ENCODE measurements at places on chromosomes 2 and 18.

DNA sequence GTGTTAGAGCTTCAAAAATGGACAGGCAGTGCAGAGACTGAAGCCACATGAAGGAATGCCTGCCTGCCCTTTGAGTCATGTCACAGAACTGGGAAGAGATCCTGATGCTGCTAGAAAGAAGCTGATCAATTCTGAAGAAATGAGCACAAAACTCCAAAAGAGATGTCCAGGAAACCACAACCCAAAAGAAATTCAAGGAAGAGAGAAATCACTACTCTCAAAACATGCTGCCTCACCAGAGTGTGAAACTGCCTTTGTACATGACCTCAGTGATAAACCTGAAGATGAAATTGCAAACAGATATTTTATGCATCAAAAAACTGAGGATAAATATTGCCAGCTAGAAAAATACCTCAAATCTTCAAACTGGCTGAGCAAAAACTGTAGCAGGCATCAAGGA, 20.5 kb downstream of the USP40 start:
- no peak for DNase-seq

GRCh38 chr18:58492891-58493469, 135.9 kb downstream of the ALPK2 start:
- DNase-seq, result no peak

DNA sequence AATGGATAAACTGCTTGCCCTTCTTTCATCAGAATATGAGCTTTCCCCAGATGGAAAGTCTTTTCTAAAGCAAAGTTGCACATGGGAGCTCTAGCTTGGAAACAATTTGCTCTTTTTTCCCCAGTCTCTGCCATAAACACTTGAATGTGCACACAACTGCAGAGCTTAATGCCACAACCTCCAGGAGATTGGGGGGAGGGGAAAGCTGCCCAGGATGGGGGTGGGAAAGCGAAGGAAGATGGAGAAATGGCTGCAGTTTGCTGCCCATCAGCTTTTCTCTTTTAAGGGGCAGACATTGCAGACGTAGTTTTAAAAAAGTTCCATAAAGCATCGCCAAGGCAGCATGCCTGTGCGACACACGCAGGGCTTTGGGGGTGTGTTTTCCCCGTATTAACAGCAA, 1.5 kb downstream of the ACKR3 start:
- DNase-seq, result no peak

GRCh38 chr2:102337012-102337411, 18.6 kb upstream of the IL18R1 start:
- DNase-seq, result no peak

DNA sequence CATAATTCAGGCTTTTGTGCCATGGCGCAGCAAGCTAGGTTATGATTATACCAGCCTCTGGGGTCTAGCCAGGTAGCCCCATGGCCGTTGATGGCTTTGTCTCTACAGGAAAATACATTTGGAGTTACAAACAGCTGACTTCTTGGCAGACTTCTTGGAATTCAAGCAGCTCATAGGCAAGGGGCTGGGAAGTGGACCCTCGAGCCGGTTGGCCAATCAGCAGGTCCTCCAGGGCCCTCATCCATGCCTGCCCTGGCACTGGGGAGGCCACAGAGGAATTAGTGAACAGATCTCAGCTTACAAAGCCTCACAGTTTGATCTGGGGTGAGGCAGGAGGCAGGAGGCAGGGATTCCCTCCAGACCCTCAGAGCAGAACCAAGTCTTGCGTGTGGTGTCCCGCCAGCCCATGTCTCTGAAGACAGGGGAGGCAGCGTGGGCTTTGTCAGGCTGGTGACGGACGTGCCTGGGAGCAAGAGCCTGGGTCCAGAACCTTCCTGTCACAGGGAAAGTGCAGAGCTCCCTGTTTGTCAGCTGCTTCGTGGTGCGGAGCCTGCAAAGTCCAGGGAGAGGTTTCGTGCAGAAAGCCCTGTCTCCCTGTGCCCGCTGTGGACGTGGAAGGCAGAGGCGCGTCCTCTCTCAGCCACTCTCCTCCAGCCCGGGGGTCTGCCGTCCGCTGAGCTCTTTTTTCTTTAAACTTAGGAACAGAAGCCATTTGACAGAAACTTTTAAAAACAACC, 131.7 kb downstream of the KLHL29 start:
- DNase-seq, result no peak

GRCh38 chr2:147428120-147428747, 416.6 kb upstream of the ACVR2A start:
- DNase-seq, result no peak

DNA sequence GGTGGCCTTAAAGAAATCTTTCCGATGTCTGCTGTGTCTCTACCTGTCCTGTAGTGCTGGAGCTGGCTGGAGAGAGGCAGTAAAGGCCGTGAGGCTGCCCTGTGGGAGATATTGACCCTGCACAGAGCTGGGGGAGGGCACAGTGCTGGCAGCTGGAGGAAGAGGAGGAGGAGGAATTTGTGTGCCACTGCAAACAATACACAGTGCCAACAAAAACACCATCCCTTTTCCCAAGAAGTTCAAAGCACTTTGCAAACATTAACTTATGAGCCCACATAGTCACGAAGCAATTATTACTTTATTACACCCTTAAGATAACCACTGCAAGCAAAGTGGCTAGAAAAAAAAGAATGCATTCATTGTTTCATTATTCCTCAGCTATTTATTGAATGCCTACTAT, 45.0 kb upstream of the CYTIP start:
- DNase-seq, result no peak

GRCh38 chr2:204024503-204024902, 87.9 kb downstream of the ICOS start:
- DNase-seq, result peak; percentile 9

- no peak for DNase-seq
These were observed 3.2 kb downstream of the NOTO start for GRCh38 chr2:73205611-73206010.

- no peak for DNase-seq
These were observed 30.7 kb downstream of the COPS8 start for GRCh38 chr2:237116431-237116830.

GRCh38 chr18:52131845-52132244, 208.2 kb upstream of the DCC start:
- DNase-seq, result no peak

GRCh38 chr2:26619521-26619951, 21.6 kb downstream of the CIB4 start:
- no peak for DNase-seq

DNA sequence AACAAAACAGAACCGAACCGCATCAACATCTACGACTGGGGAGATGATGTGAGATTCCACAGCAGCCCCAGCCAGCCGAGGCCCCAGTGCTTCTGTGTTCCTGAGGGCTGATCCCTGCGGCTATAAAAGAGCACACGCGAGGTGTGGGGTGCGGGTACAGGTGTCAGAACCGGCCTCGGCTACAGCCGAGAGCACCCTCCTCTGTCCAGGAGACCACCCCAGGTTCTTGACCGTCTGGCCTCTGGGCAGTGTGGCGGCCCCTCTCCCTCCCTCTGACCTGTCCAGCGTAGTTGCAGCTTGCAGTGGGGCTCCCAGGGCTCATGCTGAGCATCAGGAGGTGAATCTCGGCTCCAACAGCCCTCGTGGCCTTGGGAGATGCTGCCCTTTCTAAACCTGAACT, 23.7 kb downstream of the RTP5 start:
- no peak for DNase-seq

- no peak for DNase-seq
These were observed 866 bp upstream of the SF3B6 start for GRCh38 chr2:24076849-24077534.

GRCh38 chr2:147275943-147276342, 568.9 kb upstream of the ACVR2A start:
- DNase-seq, result no peak

DNA sequence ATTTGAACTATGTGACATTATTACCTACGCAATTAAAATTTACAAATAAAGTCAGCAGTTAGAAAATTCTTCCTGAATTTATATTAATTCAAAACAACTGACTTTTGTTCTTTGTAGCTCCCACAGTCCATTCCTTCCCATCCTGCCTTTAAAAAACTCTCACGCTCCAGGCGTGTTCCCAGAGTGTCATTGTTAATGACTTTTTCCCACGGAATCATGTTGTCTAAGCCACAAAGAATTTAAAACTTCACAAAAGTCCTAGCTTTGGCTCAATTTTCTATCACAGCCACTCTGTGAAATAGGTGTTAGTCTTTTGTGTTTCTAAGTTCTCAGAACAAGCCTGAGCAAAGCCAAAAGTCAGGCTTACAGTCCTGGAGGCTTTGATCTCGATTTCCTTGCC, 26.5 kb downstream of the SLC1A4 start:
- DNase-seq, result no peak

GRCh38 chr2:86296947-86297346, 40.5 kb downstream of the REEP1 start:
- DNase-seq, result no peak

DNA sequence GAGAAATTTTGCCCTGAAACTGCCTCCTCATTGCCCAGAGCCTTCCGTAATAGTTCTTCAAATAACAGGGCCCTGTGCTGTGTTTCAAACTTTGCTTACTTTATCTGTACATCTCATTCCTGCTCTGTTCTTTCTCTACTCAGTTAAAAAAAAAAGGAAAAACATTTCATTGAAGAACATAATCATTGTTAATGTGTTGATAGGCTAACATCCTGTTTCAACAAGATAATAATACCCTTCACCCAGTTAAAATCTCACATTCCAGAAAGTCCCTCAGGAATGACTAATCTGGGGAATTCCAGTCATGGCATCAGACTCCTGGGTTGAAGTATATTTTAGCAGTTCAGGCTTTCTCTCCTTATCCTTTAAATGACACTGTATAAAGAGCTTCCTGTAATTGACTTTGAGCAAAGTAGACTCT, 45.6 kb upstream of the ITGAV start:
- DNase-seq, result no peak

DNA sequence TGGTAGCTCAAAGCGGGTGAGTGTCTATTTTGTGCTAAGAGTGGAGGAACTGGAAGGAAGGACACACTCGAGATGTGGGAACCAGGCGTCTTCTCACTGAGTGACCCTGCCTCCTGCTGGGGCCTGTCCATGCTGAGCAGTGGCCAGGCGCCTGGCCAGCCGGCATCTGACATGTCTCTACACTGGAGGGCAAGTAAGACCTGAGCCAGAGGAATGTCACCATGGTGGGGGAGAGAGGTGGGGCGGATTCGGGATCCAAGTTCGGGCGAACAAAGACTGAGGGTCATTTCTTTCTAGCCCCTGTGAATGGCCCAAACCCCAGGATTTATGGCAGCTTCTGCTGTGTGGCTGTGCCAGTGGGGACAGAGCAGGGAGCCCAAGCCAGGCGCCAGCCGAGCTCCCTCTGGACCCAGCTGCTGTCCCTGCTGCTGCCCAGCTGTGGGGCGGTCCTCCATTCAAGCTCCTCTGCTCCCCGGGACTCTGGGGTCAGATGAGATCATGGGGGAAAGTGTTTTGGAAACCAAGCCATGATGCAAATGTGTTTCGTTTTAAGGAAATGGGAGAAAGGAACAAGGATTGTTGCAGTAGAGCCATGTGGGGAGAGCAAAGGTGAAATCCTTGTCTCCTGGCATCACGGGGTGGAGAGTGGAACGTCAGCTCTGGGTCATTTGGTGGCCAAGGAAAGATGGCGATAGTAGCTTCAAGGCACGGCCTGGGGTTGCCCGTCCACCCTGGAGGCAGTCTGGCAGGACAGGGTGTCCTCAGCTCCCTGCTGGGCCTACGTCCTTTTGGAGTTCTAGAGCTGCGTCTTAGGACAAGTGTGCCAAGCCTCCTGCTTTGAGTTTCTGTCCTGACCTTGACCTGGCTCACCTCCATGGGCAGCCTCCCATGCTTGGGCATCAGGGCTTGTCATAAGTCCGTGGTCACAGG, 8.1 kb downstream of the ACKR3 start:
- no peak for DNase-seq

- DNase-seq, result no peak
These were observed 155.4 kb downstream of the ARL4C start for GRCh38 chr2:234341306-234341985.

DNA sequence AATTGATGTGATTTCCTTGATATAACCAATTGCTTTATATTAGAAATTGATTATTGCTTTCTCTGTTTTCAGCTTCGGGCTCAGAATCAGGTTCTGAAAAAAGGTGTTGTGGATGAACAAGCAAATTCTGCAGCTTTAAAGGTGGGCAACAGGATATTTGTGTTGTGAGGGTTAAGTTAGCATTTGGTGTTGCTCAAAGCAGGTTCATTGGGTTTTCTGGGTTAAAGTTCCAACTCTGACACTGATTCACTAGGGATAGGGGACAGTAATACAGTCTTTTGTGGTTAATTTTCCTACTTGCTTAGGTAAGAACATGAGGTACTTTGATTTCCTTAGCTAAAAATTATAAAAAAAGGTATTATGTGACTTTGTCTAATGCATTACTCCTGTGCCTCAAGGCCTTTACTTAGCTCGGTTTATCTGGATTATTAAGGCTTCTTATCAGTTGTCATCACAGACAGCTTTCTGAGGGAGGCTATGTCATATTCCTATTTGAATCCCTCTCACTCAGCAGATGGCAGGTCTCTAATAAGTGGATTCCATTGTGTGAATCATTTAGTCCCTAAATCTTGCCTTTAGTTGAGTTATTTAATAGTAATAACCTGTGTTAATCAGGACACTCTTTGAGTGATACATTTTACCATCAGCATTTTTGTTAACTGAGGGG, 78.9 kb upstream of the STON1 start:
- no peak for DNase-seq

DNA sequence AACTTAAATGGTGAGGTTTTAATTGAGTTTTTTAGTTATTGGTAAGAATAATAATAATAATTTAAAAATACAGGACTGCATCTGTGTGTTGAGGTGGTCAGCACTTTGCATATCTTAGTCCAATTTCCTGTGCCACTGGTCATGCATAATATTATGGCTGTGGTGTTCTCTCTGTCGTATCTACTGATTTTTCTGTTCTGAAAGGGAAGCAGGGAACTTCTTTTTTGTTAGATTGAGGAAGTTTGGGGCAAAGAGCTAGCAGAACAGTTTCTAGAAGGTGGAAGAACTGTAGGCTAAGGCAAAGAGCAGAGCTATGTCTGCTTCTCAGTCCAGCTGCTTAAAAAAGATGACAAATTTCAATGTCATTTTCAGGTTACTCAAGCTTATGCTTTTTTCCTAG, 74.3 kb downstream of the XRCC5 start:
- DNase-seq, result peak; percentile 39

- no peak for DNase-seq
These were observed 108.0 kb downstream of the ITGB1BP1 start for GRCh38 chr2:9315280-9315847.

DNA sequence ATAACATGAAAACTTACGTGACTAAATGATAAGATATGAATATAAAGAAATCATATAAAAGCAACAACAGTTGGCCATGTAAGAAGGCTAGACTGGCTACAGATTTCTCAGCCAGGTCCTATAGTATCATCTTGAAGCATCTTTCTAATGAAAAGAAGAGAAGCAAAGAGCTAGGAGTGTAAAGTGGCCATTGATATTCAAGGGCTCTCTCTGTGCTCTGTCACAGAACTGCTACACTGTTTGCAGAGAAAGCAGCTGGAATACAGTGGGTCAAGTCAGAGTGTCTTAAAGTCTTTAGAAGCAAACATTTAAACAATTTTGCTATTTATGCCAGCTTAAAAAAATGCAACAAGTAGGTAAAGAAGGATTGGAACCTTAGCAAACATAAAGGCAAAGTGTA, 118.8 kb downstream of the SCN9A start:
- DNase-seq, result no peak

- no peak for DNase-seq
These were observed 372.2 kb downstream of the NYAP2 start for GRCh38 chr2:225771701-225772100.

Measured in CMK (cell line).